H4 (cell line): ENCODE measurements at places on chromosomes 2 and 18. TPM values are rescaled to one million over a fixed set of nuclear protein-coding genes. Genes with fewer than 3 reads are reported as not detected.

Gene DPP4
- not detected in 2 replicates for total RNA-seq

Gene RNF181
- total RNA-seq: 286 and 303 TPM in 2 replicates

Gene GCKR
- total RNA-seq: not detected in 2 replicates

Gene SH2D6
- total RNA-seq: not detected in 2 replicates

- DNase-seq: no peak
These were observed 73.4 kb upstream of the ATL2 start for GRCh38 chr2:38450509-38450908.

Gene IL36G
- total RNA-seq: not detected in 2 replicates

Gene TOGARAM2
- 0.21 TPM in 1 of 2 replicates, not detected in the other for total RNA-seq

DNA sequence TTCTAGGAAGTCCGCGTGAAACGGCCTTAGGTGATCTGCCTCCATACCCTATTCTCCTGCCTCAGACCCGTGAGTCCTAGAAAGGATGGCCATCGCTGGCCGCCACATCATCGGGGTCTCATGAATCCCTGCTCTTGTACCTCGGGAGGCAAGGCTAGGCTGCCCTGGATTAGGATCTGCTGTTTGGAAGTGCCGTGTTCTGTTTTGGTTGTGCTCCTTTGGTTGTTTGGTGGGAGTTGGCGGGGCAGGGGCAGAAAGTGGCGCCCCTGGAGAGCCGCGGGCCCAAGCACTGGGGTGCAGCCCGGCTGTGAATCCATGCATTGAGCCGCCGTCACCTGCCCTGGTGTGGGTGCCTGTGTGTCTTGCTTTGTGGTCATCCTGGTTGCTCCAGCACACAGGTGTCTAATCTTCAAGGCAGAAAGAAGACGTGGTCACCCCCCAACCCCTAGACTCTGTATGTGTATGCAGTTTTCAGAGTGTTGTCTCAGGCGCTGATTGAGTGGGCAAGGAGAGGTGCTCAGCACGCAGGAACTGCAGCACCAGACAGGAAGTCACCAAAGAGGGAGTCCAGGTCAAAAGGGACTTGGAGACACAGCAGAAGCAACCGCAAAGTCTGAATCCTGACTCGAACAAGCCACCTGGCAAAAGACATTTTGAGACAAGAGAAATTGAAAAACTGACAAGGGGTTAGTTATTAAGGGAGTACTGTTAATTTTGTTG lies 80.0 kb upstream of the LDLRAD4 start:
- no peak for DNase-seq

Gene DPP10
- total RNA-seq: 0.04 and 0.64 TPM in 2 replicates

- no peak for DNase-seq
These were observed 106.9 kb upstream of the ITGB6 start for GRCh38 chr2:160306985-160307384.

GRCh38 chr2:20027705-20028434 lies 15.4 kb upstream of the MATN3 start:
- no peak for DNase-seq

- DNase-seq: no peak
These were observed 155.5 kb downstream of the IKZF2 start for GRCh38 chr2:212995920-212996319.

GRCh38 chr18:8479789-8480188 lies 129.4 kb upstream of the RAB12 start:
- DNase-seq: no peak

GRCh38 chr2:157269922-157270321 lies 12.4 kb downstream of the GALNT5 start:
- DNase-seq: no peak

DNA sequence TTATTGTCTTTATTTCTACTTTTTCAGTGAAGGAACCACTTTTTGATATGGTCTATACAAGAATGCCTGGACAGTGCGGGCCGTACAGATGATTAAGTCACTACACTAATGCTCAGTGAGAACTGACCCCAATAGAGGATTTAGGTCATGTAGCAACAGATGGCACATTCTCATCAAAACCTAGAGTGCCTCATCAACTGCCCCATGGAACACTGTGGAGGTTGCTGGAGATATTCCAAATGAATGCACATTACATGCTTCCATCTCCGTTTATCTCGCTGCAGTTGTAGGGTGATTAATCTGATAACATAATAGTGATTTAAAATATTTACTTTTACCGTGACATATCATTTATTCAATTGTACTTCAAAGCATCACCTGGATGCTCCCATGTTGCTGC lies 41.8 kb upstream of the COPS8 start:
- DNase-seq: no peak

DNA sequence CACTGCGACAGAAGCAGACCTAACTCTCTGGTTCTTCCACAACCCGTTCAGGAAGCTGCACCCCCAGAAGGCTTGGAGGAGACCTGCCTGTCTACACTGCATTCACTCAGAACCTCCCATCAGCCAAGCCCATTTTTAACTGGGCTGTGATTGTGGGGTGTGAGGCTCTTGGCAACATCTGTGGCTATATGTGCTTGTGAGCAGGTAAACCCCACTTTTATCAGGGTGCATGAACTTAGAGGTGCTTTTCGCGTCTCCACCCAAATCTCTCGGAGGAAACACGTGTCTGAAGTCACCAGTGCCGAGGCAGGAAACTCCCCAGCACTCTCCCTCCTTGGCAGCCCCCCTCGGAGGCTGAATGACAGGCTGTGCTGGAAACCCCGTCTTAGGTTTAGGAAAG lies 158.2 kb upstream of the SALL3 start:
- DNase-seq: no peak

GRCh38 chr2:195533771-195534642 lies 123.0 kb upstream of the SLC39A10 start:
- peak; percentile 48 for DNase-seq

Gene FSHR
- 0.29 TPM in 1 of 2 replicates, not detected in the other for total RNA-seq

- DNase-seq: no peak
These were observed 96.6 kb downstream of the PLB1 start for GRCh38 chr2:28592481-28592880.

Gene MPV17
- 52.9 and 61.7 TPM in 2 replicates for total RNA-seq

- no peak for DNase-seq
These were observed 126.7 kb downstream of the DDX1 start for GRCh38 chr2:15718103-15718943.

Gene OSR1
- 1.3 TPM in 2 replicates for total RNA-seq

Gene SPDYA
- not detected in 2 replicates for total RNA-seq

Gene ELOA2
- total RNA-seq: not detected in 2 replicates

- DNase-seq: no peak
These were observed 80.3 kb upstream of the HAAO start for GRCh38 chr2:42872721-42873120.

- no peak for DNase-seq
These were observed 19.4 kb upstream of the ZSWIM2 start for GRCh38 chr2:186868344-186868743.

- no peak for DNase-seq
These were observed 4.2 kb upstream of the IWS1 start for GRCh38 chr2:127530245-127531140.

Gene MEP1B
- not detected in 2 replicates for total RNA-seq

- no peak for DNase-seq
These were observed 484.0 kb downstream of the TSN start for GRCh38 chr2:122239440-122239839.
